NCI-H2029 treated with DMSO at 0.1 percent for 48 hours (cell line): ENCODE measurements at places on chromosomes 13 and 19.
A peak's percentile ranks its signal among the peaks of the same experiment; 100 is the strongest.

DNA sequence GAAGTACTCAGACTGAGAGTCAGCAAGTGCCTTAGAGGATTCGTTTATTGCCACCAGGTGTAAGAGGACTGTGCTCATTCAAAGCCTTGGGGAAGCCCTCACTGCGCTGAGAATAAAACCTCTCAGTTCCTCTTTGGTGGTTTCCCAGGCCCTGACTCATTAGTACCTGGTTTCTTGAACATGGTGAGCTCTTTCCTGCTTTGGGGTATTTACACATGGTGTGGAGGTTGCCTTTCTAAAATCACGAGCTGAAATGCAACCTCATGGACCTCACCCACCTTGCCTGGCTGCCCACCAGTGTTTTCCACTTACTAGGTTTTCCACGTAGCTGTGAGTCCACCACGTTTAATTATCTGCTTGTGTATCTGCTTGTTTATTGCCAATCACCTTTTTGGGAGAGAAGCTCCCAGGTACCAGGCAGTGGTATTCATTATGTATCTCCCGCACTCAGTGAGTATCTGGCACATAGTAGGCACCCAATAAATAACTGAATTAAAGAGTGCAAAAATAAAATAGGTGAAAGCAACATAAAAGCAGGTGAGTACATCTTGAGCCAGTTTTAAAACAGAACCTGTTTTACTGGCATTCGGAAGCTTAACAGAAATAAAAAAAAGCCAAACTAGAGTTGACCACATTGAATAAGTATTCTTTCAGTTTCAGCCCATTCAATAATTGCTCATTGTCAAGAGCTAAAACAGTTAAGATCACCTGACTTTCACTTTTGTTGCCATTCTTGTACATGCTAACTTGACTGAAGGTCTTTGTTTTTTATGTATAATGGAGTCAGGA lies 533.0 kb downstream of the MYO16 start:
- DNase-seq: peak; percentile 30

GRCh38 chr19:7879836-7880235 lies 5.6 kb upstream of the PRR36 start:
- DNase-seq: no peak

DNA sequence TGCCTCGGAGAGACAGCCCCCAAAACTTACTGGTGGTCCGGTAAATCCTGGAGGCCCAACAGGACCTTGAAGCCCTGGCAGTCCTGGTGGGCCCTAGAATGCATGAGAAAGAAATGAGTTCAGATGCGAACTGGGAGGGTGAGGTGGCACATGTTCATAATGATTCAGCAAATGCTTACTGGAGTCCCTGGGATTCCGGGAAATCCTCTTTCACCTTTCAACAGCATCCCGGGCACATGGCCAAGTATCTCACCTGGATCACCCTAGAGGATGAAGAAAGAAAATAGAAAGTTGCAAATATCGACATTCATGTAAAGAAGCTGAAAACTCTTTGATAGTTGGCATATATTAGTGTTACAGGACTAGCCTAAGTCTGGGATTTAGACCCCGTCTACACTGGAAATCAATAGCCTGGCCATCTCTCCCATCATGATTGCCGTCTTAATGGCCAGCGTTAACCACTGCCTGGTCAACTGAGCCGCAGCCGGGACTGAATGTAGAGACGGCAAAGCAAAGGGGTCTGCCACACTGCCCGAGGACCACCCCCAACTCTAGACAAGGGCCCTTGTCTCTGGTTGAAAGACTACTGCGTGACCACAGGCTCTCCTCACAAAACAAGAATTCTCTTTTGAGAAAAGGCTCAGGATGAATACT lies 96.9 kb downstream of the COL4A1 start:
- peak; percentile 5 for DNase-seq

- DNase-seq: no peak
These were observed 8.5 kb upstream of the RASA3 start for GRCh38 chr13:114140906-114141250.

DNA sequence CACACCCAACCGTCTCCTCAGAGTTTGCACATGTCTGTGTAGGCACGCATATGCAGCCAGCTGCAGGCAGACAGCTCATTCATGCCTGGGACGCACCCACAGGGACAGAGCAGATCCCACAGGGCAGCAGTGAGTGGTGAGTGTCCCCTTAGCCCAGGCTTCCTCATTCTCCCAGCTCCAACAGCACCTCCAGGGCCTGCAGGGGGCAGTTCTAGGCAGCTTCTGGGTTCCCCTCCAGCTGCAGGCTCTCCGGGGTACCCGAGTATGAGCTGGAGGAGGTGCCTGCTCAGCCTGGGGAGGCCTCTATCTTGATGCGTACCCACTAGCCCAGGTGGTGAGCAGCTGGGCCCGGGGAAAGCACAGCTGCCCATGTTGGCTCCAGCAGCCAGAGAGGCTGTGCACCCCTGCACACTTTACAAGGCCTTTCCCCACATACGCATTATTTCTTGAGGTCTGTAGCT lies 1.3 kb upstream of the SHANK1 start:
- DNase-seq: no peak

GRCh38 chr13:23813635-23814034 lies 75.6 kb downstream of the MIPEP start:
- no peak for DNase-seq

- DNase-seq: no peak
These were observed 61.9 kb downstream of the WASF3 start for GRCh38 chr13:26619358-26619757.

DNA sequence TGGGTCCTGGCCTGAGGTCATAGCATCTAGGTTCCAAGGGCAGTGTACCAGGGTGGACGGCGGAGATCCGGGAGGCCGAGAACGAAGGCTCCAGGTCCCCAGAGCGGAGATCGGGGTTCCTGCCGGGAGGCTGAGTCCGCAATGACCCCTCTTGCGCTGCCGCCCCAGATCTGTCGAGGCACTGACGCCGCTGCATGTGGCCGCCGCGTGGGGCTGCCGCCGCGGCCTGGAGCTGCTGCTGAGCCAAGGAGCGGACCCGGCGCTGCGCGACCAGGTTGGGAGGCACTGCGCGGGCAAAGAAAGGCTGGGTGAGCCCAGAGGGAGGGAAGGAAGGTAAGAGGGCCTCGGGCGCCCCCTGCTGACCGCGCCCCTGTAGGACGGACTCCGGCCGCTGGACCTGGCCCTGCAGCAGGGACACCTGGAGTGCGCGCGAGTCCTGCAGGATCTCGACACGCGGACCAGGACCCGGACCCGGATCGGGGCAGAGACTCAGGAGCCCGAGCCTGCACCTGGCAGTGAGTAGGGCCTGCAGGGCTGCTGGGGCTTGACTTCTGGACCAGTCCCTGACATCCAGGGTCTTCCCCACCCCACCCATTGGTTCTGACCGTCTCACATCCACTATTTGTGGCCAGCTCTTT lies 906 bp downstream of the ANKLE1 start:
- DNase-seq: peak; percentile 43

DNA sequence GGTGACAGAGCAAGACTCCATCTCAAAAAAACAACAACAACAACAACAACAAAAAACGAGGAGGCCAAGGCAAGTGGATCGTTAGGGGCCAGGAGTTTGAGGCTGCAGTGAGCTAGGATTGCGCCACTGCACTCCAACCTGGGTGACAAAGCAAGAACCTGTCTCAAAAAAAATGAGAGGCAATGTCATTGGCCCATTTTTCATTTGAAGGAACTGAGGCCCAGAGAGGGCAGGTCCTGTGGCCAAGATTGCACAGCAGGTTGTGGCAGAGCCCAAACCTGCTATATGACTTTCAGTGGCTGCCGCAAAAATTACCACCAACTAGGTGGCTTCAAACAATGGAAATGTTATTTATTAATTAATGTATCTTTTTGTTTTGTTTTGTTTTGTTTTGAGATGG lies 5.5 kb downstream of the PIK3R2 start:
- no peak for DNase-seq

GRCh38 chr13:46720189-46720588 lies 76.8 kb downstream of the ESD start:
- DNase-seq: no peak

DNA sequence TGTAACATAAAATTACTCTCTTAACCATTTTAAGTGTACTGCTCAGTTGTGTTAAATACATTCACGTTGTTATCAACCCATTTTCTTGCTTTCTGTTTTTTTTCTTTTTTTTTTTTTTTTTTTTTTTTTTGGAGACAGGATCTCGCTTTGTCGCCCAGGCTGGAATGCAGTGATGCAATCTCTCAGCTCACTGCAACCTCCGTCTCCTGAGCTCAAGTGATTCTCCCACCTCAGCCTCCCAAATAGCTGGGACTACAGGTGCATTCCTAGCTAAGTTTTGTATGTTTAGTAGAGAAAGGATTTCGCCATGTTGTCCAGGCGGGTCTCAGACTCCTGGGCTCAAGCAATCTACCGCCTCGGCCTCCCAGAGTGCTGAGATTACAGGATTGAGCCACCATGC lies 42.5 kb upstream of the C13orf42 start:
- no peak for DNase-seq

GRCh38 chr19:50147462-50148423 lies 15.3 kb downstream of the IZUMO2 start:
- peak; percentile 80 for DNase-seq
